ENCODE measurements at places on chromosomes 1 and 21. TPM values are rescaled to one million over a fixed set of nuclear protein-coding genes. Genes with fewer than 3 reads are reported as not detected.

- DNase-seq: no peak
These were observed 22.5 kb downstream of the EFCAB7 start for GRCh38 chr1:63545780-63546179.

- no peak for DNase-seq
These were observed 75.4 kb upstream of the TMPRSS2 start for GRCh38 chr21:41583274-41583790.

DNA sequence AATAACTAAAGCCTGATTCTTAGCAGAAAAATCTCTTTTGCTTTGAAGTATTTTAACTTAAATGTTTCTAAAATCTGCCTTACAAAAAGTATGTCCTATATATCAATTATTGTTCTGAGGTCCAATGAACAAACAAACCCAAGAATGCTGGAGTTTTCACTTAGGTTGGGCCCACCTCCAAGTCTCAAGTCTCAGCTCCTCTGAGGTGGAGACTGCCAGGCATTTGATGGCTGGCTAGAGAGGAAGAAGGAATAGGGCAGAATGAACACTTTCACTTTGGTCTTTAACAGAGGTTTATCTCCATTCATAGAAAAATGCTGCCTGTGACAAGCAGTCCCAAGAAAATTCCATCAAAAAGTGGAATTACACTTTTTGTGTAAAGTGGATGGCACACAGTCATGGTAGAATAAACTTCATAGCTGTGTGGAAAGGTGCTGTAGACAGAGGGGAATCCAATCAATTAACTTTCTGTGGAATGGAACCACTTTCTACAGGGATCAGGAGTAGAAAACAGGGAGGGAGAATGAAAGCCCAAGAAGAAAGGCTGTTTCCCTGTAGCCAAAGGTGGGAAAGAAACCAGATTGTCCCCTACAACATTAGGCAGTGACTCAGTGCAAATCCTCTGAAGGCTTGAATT, 349.4 kb upstream of the RUNX1 start:
- DNase-seq: no peak

The IFFO2 gene
- 9.8 TPM for total RNA-seq

The LCE3C gene
- total RNA-seq: not detected

The SPRR3 gene
- not detected for total RNA-seq

The ZBED6 gene
- 28.2 TPM for total RNA-seq
